ENCODE measurements at places on chromosomes 5 and 9.
A peak's percentile ranks its signal among the peaks of the same experiment; 100 is the strongest.

GRCh38 chr5:150067405-150067960 lies 18.9 kb downstream of the CSF1R start:
- DNase-seq = peak; percentile 48

DNA sequence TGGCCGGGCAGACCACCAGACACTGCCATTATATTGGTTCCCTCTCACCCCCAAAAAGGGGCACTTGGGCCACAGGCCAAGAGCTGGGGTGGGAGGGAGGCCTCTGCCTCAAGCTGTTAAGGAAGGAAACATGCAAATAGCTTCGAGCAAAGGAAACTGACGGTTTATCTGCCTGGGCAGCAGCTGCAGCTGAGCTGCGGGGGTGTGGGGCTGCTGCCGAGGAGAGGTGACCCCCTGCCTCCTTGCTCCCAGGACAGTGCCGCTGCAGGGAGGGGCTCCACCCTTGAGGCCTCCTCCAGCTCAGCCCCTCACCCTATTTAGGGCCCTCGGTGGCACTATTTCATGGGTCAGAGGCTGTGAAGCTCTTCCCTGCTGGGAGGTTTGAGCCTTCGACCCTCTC lies 789 bp downstream of the DOK3 start:
- no peak for DNase-seq

DNA sequence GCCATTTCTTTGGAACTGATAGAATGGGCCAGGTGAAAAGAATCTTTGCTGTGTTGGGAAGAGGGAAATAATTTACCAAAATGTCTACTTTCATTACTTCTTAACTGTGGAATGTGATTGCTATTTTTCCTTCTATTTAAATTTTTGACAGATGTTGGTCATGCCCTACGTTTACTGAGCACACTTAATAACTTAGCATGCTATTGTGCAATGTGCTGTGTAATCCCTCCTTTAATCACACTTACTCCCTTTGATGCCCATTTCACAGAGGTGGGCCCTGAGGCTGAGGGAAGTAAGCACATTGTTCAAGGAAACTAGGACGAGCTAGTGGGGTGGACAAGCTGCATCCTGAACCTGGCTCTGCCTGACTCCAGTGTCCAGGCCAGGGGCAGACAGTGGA lies 47.8 kb upstream of the INSYN2B start:
- no peak for DNase-seq

- no peak for DNase-seq
Measured at GRCh38 chr9:136784997-136785361, 6.2 kb upstream of the TMEM141 start.

GRCh38 chr5:7827610-7828009 lies 23.3 kb downstream of the CFAP90 start:
- DNase-seq = no peak

DNA sequence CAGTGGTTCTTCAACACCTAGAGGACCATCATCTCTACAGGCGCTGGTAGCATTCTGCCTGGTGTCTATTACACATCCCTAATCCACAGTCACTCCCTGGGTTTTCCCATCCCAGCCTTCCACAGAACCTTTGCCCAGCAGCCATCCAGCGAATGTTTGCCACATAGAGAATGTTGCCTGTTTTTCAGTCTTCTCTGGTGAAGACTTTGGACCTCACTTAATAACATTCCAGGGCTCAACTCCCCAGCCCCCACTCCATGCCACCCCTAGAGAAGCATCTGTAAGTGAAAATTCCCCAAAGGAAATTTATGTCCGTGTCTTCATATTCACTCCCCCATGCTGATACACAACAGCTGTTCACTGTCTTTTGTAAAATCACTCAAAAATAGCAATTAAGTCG lies 249.6 kb downstream of the AOPEP start:
- no peak for DNase-seq

DNA sequence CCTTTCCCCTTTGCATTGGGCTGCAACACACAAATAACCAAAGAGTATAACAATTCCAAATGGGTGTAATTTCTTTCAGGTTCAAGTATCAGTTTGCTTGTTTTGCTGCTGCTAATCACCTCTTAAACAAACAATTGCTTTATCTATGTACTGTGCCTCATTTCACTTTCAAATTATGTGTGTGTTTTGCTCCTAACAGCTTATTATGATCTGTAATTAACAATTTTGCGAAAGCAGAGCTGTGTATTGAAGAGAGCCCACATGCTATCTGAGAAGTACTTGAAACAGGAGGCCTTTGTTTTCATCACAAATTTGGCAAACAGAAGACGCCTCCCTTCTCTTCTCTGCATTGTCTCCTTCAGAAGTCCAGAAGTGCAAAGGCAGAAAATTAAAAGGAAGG lies 312.0 kb downstream of the TLE1 start:
- no peak for DNase-seq

All from RWPE2 (cell line).